Cardiac muscle cell (in vitro differentiated cells and primary cell): ENCODE measurements at places on chromosomes 16 and 17.
A peak's percentile ranks its signal among the peaks of the same experiment; 100 is the strongest.

- no peak for DNase-seq
Observed at GRCh38 chr17:65552214-65552613, 9.2 kb downstream of the AXIN2 start.

DNA sequence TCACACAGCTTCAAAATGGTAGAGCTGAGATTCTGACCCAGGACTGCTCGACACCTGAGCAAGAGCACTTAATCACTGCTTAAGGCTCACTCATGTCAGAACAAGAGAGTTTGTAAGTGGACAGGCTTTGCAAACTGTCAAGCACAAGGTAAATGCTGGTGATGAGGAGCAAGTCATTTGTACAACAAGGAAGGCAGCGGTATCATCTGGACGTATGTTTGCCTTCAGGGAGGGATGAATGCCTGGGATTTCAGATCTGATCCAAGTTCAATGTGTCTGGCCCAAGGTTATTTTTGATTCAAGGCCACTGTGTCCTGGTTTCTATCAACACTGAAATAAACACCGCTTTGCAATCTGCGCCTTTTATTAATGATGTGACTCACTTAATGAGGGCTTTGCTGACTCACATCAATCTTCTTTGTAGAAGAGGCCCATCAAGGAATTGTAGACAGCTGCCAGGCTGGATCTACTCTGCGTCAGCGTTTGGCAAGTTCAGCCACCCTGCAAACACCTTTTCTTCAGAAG is 174.4 kb upstream of the HS3ST3A1 start:
- DNase-seq: peak; percentile 70

- no peak for DNase-seq
Observed at GRCh38 chr17:3773511-3773910, 27.5 kb downstream of the ITGAE start.

GRCh38 chr16:58732545-58733247 is 1.4 kb downstream of the GOT2 start:
- DNase-seq: no peak

GRCh38 chr17:27354491-27355081 is 60.7 kb downstream of the WSB1 start:
- no peak for DNase-seq

DNA sequence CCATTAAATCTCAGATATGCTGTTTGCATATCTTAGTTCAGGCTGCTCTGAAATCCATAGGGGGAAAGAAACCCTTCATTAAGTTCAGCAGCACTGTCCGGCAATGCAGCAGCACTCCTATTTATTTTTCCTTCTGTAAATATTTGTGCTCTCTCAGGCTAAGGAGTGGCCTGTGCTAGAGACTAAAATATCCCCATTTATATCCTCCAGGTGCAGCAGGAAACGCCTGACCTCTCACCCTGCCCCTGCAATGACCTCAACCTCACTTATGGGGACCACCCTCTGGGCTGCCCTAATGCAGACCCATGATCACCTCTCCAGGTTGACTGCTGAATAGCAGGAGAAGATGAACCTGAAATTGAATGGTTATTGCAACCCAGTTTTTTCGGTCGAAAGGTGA is 165.0 kb upstream of the ELAC2 start:
- DNase-seq: no peak

- no peak for DNase-seq
Observed at GRCh38 chr16:59567496-59567895, 833.4 kb upstream of the GOT2 start.

DNA sequence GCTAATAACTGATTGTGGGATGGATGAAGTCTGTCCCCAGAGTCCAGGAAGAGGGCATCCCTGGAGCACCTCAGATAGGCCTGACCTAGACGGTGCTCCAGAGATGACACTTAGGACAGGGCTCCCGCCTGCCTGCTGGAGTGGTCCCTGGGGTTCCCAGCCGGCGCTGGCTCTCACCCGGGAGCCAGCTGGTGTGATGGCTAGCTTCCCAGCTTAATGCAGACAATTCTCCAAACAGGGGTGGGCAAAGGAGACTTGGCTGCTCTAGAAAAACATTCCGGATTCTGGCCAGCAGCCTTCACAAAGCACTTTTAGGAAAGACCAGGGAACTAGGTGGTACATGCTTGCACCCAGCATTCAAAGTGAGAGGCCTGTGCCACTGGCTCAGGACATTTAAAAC is 18.6 kb downstream of the ACE start:
- DNase-seq: no peak

GRCh38 chr17:75869282-75870141 is 8.9 kb downstream of the TRIM47 start:
- DNase-seq: no peak

GRCh38 chr17:73281928-73282327 is 20.2 kb upstream of the CPSF4L start:
- no peak for DNase-seq

DNA sequence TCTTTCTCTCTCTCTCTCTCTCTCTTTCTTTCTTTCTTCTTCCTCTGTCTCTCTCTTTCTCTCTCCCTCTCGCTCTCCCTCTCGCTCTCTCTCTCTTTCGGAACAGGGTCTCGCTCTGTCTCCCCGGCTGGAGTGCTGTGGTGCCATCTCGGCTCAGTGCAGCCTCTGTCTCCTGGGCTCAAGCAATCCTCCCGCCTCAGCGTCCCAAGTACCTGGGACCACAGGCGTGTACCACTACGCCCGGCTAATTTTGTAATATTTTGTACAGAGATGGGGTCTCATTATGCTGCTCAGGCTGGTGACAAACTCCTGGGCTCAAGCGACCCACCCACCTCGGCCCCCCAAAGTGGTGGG is 12.7 kb upstream of the KLHDC4 start:
- no peak for DNase-seq

DNA sequence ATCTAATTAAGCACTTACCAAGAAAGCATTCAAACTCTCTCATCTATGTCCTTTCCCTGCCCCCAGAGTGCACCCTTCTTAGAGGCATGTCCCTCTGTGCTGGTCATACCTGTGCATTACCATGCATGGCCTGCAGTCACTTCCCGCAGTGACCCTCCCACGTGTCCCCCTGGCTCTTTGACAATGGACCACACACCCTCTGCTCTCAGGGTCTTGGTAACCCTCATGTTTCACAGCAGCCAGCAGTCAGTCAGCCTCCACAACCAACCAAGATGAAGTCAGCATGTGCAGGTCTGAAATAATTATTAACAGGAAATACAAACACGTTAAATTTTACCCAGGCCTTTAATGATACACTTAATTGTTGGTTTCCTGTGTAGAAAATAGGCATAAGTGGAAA is 10.1 kb downstream of the KRT33A start:
- DNase-seq: no peak

GRCh38 chr17:13757871-13758270 is 156.1 kb upstream of the HS3ST3A1 start:
- DNase-seq: no peak

- DNase-seq: no peak
Observed at GRCh38 chr16:86768999-86769398, 190.7 kb downstream of the FOXL1 start.
